ENCODE measurements at places on chromosomes 16 and 17. TPM values are rescaled to one million over a fixed set of nuclear protein-coding genes. Genes with fewer than 3 reads are reported as not detected.

The SSTR5 gene
- not detected for total RNA-seq

GRCh38 chr16:1119766-1120576, 23.9 kb upstream of the C1QTNF8 start:
- no peak for DNase-seq

DNA sequence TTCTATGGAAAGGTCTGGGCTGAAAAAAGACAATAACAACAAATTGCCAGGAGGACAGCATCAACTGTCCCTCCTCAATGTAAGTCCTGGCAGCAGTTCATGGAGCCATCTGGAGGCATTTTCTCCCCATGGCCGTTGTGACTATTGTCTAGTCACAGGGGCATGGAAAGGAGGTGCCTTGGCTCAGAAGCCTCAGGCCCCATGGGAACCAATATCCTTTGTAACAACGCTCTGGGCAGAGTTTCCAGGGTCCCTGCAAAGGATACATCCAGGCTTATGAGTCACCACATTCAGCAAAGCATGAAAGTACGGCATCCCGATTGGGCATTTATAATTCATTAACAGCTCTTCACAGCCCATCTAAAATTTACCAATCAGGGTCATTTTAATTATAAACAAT, 85.2 kb downstream of the GLG1 start:
- no peak for DNase-seq

The TBX6 gene
- 0.18 TPM for total RNA-seq

DNA sequence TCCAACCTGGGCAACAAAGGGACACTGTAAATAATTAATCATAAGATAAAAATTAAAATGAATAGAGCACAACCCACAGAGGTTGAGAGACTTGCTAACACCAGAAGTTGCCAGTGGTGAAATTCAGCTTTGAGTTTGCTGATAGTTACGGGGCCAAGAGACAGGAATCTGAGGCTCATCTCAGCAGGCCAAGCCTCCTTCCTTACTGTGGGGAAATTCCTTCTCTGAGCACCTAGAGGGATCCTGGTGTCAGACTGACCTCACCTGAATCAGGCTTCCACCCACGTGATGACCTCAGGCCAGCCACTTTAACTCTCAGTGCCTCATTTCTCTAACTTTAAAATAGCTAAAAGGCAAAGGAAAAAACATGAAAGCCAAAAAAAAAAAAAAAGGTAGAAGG, 4.7 kb downstream of the ABAT start:
- DNase-seq: no peak

DNA sequence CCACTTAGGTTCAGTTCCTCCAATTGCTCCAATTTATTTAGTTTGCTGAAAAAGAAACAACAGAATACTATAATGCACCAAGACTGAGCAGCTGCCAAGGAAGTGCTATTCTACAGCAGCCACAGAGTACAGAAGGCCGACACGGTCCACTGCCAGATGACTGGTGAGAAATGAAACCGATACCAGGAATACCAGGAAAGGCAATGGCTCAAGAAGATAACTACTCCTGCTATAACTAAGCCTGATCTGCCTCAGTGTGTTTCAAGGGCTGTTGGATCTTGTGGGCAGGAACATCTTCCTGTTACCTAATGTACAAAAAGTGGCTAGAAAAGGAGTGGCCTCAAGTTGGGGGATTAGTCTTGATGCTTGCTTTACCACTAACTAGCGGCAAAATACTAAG, 32.8 kb downstream of the MARVELD3 start:
- no peak for DNase-seq

- DNase-seq: no peak
Measured at GRCh38 chr17:28949185-28950016, 1.9 kb downstream of the PHF12 start.

The ZMYND15 gene
- 0.11 TPM for total RNA-seq

The KCNG4 gene
- total RNA-seq: not detected

- no peak for DNase-seq
Measured at GRCh38 chr16:27149986-27150385, 53.3 kb upstream of the KDM8 start.

DNA sequence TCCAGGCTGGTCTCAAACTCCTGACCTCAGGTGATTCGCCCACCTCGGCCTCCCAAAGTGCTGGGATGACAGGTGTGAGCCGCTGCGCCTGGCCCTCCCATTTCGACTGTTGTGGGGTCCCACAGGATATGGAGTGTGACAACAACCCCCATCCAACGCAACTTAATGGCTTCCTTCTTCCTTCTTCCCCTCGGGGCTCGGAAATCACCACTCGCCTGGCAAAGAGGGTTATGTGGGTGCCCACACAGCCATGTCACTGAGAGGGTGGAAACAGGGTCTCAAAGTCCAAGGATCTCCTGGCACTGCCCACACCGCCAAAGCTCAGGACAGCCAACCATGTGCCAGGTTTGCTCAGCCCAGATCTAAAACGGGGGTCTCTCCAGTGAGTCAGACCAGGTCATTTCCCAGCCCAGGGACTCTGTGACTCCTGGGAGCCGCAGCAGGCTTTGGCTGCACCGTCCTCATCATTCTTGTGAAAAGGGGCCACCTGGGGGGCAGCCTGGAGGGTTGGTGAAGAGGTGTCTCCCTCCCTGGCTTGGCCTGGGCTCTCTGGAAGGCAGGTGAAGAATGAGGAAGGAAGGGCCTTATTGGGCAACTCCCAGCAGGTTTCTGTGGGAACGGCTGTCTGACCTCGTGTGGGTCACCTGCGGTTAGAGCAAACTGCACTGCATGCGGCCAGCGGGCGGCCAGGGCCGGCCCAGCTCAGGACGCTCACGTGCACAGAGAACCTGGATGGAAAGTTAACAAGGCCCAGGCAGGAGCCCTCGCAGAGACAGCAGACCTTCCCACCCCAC, 25.3 kb upstream of the LITAF start:
- no peak for DNase-seq

The TMEM114 gene
- not detected for total RNA-seq

GRCh38 chr17:72687886-72688285, 404.6 kb downstream of the SLC39A11 start:
- no peak for DNase-seq

GRCh38 chr17:45408611-45409421, 23.9 kb downstream of the ARHGAP27 start:
- DNase-seq: no peak

The COX6A2 gene
- not detected for total RNA-seq

DNA sequence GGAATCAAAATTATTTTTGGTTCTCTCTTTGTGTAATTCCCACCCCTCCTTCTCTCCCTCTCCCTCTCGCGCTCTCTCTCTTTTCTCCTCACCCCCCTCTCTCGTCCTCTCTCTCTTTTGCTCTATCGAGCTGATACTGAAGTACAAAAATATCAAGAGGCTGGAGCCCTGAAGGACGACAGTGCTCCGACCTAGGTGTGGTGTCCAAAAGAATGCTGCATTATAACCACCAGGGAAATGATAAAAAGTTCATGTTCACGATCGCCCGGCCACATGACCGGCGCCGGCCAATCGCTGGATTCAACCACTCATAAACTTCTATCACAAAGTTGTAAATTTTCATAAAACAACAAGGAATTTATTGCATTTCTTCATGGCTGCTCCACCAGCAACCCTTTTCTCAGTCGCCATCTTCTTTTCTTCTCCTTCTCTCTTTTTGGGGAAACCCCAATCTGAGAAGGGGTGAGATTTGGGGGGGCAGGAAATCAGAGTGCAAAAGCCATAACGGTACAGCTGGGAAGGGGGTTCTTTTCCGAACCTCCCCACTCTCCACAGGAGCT, at the start of gene HOXB6:
Gene HOXB6, minus strand, starts transcription at position 217 of the 560 bp plus-strand sequence. CDS start 6,836 bp downstream, outside the sequence.
- DNase-seq: no peak

The TBC1D3C gene
- total RNA-seq: not detected

DNA sequence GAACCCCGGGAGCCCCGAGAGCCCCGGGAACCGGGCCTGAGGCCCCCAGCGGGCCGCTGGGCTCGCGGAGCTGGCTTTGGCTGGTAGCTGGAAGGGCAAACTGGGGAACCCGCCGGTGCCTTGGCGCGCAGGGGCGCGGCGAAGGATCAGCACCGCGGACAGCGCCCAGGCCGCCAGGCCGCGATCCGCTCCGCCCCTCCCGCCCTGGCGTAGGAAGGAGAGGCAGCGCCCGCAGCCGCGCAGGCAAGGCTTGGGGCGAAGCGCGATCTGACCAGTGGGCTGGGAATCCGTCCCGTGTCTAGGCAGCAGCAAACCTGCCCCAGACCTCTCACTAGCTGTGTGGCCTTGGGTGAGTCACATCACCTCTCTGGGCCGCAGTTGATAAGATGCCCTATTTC, 331 bp upstream of the CCDC92B start:
- DNase-seq: no peak

The PRSS27 gene
- total RNA-seq: 0.07 TPM

GRCh38 chr17:65514082-65514481, 47.4 kb downstream of the AXIN2 start:
- no peak for DNase-seq

The EVPLL gene
- total RNA-seq: not detected

- no peak for DNase-seq
Measured at GRCh38 chr17:61551255-61551742, 39.7 kb downstream of the NACA2 start.

The RAB37 gene
- 0.53 TPM for total RNA-seq

The GAST gene
- total RNA-seq: not detected

DNA sequence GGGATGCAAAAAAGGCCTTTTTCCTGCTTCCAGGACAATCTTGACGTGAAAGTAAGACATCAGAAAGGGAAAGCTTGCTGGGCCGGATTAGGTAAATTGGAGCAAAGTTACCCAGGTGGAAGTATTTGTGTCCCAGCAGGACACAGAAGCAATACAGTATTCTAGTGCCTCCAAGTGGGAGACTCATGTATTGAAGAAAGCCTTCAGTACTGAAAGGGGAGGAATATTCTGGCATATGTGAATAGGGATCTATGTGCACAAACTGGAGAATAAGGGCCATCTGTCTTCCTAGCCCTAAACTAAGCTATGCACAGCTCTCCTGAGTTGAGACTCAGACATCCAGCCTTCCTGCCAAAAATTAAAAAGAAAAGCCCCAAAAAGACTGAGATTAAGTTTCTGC, 327.3 kb upstream of the CDH8 start:
- DNase-seq: no peak

DNA sequence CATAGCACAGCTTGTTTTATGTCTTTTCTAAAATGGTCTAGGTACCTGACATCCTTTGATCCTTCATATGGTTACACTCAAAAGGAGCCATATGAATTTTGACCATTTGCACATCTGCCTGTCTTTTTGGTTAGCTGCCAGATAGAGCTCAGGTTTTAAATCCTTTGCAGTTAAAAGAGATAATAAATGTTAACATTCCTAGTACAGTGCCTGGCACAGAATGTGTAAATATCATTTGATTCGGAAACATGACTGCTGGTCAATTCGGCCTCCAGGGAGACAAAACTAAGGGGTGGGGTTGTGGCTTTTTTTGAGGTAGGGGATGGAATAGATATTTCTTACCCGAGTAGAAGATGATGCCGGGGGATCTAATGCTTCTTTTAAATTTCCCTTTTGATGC, 64.2 kb downstream of the FTO start:
- DNase-seq: no peak

DNA sequence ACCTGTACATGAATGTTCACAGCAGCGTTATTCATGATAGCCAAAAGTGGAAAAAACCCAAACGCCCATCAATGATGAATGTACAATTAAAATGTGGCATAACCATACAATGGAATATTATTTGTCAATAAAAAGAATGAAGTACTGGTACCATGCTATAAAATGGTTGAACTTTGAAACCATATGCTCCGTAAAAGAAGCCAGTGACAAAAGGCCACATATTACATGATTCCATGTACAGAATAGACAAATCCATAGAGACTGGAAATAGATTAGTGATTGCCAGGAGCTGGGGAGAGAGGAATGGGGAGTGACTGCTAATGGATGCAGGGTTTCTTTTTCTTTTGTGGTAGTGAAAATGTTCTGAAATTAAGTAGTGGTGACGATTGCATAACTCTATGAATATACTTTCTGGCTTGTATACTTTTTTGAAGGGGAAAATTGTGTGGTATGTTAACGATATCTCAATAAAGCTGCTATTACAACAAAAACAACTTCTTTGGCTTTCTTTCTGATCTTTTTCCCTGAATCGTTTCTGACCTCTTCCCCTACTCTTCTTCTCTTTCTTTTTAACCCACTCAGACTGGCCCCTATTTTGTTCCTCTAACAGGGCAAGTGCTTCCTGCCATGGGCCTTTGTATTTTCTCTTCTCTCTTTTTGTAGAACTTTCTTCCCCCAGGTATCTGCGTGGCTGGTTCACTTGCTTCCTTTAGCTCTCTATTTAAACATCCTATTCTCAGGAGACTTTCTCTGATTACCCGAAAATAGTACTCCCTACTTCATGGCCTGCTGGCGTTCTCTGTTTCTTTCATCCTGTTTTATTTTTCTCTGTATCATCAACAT, 67.9 kb downstream of the FTO start:
- no peak for DNase-seq

DNA sequence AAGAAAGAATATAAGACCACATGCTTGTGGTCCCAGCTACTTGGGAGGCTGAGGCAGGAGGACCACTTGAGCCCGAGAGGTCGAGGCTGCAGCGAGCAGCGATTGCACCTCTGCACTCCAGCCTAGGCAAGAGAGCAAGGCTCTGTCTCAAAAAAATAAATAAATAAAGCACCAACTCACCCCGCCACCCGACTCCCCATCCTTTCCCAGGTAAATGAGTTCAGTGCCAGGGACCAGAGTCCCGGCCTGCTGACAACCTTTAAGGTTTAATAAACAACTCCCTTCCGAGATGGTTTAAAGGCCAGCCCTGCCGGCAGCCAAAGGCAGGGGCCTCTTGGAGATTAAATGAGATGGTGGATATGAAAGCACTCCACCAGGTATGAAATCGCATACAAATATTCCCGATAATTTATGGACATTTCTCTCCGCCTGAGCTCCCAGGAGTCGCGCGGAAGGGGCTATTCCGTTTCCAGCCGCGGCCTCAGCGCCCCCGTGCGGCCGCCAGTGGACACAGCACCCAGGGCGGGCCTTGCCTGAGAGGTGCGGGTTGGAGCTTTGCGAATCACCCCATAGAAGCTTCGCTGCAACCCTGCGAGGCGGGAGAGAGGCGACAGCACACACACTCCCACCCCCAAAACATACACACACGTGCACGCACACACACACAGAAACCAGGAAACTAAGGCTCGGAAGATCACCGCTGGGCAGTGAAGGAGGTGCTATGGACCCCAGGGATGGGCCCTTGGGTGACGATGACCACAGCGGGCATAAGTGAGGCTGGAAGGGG, 4.0 kb upstream of the RPL38 start:
- DNase-seq: no peak

The CLEC3A gene
- total RNA-seq: not detected

DNA sequence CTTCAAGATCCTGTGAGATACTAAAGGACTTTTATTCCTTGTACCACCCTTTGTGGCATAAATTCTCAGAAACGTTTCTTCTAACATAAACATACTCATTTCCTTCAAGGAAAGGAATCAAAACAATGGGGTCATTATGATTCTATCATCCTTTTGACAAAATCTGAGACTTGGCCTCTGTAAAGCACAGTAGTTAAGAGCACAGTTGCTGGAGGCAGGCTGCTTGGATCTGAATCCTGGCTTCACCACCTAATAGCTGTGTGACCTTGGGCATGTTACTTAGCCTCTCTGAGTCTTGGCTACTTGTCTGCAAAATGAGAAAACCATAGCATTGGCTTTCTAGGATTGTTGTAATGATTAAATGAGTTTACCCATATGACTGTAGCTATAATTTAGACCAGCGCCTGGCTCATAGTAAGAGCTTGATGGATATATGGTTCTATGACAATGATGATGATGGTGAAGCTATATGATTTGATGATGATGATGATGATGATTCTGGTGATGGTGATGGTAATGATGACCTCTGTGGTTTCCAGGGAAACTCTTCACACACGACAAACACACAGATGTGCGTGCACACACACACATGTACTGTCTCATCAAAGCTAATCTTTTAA, 6.1 kb upstream of the KRT31 start:
- peak; percentile 19 for DNase-seq

- DNase-seq: no peak
Measured at GRCh38 chr16:76265434-76266045, 11.7 kb upstream of the CNTNAP4 start.
